ENCODE measurements at places on chromosomes 2 and 18. TPM values are rescaled to one million over a fixed set of nuclear protein-coding genes. Genes with fewer than 3 reads are reported as not detected.
A peak's percentile ranks its signal among the peaks of the same experiment; 100 is the strongest.

DNA sequence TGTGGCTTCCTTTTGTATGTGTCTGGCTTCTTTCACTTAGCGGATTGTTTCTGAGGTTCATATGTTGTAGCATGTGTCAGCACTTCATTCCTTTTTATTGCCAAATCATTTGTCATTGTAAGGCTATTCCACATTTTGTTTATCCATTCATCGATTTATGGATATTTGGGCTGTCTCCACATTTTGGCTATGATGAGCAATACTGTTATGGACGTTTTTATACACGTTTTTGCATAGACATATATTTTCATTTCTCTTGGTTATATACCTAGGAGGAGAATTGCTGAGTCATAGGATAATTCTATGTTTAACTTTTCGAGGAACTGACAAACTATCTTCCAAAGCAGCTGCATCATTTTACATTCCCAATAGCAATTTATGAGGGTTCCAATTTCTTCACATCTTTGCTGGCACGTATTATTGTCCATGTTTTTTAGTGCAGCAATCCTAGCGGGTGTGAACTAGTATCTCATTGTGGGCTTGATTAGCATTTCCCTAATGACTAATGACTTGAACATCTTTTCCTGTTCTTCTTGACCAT is 48.1 kb upstream of the TBC1D8 start:
- DNase-seq: peak; percentile 79

DNA sequence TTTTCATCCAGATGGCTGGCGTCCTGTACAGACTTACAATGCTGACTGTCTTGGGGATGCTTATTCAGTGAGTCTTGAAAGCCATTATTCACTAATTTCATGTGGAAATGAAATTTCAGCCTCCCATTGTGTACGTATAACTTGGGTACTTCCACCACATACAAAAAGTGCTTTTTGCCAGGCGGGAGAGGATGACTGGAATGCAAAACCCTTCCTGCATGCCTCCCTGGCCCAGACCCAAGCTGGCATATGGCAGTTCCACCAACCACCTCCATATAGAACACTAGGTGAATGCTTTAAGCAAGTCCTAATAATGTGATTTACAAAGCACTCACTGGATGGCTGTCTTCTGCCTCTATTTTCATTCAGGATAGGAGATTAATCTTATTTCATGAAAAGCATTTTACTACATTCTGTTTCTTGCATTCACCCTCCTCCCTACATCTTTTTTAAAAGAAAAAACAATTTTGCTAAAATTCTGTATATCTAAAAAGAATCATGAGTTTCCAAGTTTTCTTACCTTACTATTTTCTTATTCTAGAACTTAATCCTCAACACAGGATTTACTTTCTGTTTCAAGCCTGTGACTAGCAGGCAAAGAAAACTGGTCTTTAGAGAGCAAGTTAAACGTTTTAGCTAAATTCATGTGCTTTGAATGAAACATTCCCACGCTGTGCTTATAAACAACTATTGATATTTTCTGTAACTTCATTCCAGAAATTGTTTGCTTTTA is 327.6 kb downstream of the NCKAP5 start:
- no peak for DNase-seq

DNA sequence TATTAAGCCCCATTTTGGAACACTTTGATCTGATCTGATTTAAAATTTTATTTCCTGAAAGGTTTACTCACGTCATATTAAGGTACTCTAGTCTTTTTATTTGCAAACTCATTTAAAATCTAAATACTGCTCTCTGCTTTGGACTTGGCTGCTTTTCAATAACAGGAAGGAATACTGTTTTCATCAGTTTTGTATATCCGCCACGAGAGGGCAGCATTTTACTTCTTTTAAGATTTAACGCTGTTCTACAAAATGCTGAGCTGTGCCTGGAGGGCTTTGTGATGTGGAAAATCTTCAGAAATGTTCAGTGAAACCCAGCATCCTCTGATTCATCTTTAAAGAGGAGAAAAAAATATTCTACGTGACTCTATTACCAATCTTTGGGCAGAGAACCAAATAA is 37.5 kb upstream of the SLC38A11 start:
- peak; percentile 85 for DNase-seq

GRCh38 chr2:108967757-108968156 is 21.3 kb downstream of the EDAR start:
- no peak for DNase-seq

DNA sequence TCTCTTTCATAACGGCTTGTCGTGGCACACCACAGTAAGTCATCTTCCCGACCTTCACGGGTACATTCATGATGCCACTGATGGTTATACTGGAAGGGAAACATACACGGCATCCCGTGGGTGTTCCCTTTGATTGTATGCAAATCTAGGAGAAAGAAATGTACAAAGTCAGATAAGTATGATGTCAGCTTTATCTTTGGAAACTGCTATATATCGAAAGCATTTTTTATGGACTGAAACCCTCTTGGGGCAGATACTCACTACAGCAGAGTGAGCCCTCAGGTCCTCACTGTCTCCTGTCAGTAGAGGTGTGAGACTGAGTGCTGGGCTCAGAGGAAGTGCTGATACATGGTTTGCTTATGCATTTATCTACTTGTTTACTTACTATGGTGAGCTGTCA is 20.4 kb downstream of the PLA2R1 start:
- DNase-seq: peak; percentile 20

SRD5A2 gene
- total RNA-seq: under 0.01 TPM

GRCh38 chr18:44899832-44900231 is 219.1 kb downstream of the SETBP1 start:
- no peak for DNase-seq

ATG9A gene
- total RNA-seq: 36.4 TPM

DNAJC5G gene
- not detected for total RNA-seq

CTAGE1 gene
- under 0.01 TPM for total RNA-seq

- no peak for DNase-seq
These were observed 102.2 kb upstream of the CYP1B1 start for GRCh38 chr2:38178119-38178518.

DNA sequence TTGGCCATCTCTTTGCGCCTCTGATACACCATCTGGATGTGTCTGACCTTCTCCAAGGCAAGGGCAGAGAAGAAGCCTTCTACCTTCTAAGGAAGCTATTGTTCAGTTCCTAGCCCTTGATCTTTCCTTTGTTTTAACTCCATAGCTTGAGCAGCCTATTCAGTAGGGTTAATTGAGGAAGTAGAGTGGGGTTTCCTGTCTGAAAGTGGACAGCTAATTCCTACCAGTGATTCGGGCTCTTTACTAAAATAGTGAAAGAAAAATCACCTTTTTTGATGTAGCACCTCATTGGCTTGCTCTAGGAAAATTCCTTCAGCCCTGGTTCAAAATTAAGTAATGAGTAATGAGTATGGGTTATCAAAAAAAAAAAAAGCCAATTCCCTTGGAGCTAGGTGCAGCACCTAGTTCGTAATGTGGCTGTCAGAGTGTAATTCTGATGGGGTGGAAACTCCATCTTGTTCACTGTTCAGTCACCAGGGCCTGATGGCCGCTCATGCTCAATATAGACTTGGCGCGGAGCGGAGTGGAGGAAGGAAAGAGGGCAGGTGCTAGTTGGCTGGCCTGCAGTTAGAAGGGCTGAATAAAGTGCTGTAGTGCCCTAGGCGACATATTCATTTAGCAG is 2.9 kb upstream of the MGAT5 start:
- DNase-seq: no peak

GRCh38 chr2:241859436-241860183 is 916 bp upstream of the PDCD1 start:
- DNase-seq: no peak

DNA sequence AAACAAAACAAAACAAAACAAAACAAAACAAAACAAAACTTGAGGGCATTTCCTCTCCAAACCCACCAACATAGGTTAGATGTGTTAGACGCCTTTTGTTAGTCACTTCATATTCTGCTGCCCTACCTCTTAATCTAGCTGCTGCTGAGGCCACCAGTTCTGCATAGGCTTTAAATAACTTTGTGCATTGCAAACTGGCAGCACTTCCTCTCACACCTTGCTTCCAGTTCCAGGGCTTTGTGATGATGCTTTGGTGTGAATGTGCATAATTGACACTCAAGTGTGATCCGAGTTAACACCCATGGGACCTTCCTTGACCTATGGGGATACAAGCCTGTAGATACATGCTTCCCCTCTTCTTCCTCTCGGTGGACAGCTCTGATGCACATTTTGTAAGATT is 2.3 kb upstream of the SERPINB11 start:
- DNase-seq: no peak

FABP1 gene
- total RNA-seq: not detected

GPR45 gene
- total RNA-seq: not detected

UBXN4 gene
- total RNA-seq: 36.6 TPM
